ENCODE measurements at places on chromosomes 2 and 18. TPM values are rescaled to one million over a fixed set of nuclear protein-coding genes. Genes with fewer than 3 reads are reported as not detected.

Gene UGT1A5
- total RNA-seq, result not detected

Gene ELOA2
- not detected for total RNA-seq

Gene TIA1
- 45.1 TPM for total RNA-seq

Gene ATOH8
- 23.3 TPM for total RNA-seq

Gene TMEM247
- not detected for total RNA-seq

Gene GAREM1
- total RNA-seq, result 8.6 TPM

Gene COLEC12
- total RNA-seq, result 7.3 TPM

Measured in left ventricle myocardium inferior (tissue), 1 donor.